ENCODE measurements at places on chromosomes 7 and 10.

DNA sequence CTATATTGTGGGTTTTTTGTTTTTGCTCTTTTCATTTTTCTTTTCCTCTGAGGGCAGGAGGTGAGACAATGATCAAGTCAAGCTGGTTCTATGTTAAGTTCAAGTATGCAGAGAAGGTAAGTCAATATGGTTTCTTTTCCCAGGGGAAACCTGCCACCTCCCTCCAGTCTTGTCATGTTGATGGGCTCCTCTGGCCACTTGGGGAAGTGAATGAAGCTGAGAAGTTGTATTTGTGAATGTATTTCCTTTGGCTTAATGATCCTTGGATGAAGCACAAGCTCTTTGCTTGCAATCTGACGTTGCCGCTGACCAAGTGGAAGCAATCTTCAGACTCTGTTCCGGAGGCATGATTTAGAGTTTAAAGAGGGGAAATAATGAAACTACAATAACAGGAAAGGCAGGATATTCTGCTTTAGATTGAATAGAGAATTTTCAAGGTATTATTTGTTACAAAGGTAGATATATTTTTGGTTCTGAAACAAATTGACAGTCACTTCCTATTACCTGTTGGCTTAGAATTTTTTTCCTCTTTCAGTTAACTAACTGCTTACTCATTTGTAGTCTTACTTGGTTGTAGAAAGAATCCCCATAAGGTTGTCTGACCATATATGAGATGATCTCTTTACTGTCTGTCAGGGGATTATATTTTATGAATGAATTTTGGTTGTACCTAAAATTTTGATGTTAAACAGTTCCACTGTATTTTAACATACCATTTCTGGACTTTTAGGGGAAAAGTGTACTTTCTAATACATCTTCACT is 369.6 kb downstream of the AUTS2 start:
- no peak for DNase-seq

DNA sequence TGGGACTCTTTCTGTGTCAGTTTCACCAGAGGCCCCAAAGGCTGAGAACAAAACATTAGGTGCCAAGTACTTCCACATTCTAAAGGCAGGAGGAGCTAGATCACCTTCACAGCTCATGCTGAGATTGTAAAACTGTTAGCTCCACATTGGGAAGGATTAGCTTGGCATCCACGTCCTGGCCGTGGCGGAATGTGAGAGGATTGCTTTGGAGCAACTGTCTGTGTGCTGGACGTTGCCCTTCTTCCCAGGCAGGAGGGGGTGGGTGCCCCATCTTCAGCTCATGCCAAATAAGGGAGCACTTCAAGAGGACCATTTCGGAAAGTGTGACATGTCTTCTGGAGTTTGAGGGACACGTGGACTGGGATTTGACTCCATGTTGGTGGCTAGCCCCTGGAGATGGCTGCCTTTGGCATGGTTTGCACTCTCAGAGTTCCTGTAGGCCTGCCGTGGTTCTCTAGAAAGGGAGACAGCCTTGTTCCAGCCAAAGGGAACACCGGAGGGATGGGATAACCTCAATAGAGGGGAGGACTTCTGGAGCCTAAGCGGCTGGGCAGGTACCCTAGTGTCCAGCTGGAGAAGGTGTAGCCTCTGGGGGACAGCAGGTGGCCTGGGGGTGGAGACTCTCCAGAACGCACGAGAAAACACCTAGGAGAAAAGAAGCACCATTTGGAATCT is 19.9 kb upstream of the FMC1 start:
- no peak for DNase-seq

GRCh38 chr7:12146813-12147212 is 64.3 kb upstream of the TMEM106B start:
- no peak for DNase-seq

GRCh38 chr7:23378996-23379395 is 79.9 kb downstream of the MALSU1 start:
- no peak for DNase-seq

DNA sequence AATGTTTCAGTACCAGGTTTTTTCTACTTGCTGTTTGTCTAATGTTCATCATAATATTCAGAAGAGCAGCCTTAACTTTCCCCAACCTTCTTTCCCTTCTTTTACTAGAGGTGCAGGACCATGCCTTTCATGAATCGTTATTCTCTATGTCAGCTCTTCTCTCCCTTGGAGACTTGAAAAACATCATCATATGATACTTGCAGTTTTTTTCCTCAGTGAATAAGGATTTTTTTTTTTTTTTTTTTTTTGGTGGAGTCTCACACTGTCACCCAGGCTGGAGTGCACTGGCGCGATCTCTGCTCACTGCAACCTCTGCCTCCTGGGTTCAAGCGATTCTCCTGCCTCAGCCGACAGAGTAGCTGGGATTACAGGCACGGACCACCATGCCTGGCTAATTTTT is 30.1 kb downstream of the SMNDC1 start:
- DNase-seq = no peak

DNA sequence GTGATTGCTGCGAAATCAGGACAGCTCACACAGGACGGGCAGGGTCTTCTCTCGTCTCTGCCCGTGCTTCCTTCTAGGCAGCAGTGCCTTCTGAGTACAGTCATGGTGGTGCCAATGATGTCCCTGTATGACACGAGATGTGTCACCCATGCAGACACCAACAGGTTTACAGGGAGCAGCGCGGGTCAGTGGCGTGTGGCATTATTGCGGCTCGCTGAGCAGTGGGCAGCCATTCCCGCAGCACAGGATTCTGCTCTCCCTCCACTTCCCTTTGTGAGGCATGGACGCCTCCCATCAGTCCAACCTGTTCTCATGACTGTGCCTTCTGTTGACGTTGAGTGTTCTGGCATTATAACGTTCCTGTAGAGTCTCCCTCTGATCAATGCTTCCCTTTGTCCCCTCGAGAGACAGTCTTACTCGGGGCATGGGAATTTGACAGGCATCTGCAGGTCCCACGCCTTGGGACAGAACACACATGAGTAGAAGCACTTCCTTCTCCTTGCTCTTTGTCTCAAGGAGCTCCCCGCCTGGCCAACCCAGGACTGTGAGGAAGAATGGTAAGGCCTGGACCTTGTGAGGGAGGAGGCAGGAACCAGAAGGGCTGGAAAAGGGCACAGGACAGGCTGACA is 219.5 kb downstream of the PAXIP1 start:
- no peak for DNase-seq

DNA sequence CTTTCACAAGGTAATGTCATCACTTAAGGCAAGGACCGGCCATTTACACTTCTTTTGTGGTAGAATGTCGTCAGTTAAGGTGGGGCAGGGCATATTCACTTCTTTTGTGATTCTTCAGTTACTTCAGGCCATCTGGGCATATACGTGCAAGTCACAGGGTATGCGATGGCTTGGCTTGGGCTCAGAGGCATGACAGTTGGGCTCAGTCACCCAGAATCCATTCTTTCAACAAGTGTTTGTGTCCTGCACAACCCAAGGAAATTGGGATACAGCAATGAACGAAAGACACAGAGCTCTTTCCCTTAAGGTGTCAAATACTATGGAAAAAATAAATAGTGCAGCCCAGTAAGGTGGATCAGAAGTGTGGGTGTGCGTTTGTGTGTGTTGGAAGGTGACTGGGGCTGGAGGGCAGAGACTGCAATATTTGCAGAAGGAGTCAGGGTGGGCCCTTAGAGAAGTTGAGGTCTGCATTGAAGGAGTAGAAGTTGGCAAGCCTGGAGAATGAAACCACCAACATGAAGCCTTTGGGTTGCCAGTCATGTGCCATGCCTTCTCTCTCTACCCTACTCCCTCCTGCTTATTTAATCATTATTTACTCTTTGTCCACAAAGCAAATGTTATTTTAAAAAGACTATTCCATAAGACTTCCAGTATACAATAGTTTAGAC is 222.8 kb upstream of the PRKCQ start:
- no peak for DNase-seq

- DNase-seq = no peak
Observed at GRCh38 chr10:86632009-86632800, 22.1 kb upstream of the OPN4 start.

DNA sequence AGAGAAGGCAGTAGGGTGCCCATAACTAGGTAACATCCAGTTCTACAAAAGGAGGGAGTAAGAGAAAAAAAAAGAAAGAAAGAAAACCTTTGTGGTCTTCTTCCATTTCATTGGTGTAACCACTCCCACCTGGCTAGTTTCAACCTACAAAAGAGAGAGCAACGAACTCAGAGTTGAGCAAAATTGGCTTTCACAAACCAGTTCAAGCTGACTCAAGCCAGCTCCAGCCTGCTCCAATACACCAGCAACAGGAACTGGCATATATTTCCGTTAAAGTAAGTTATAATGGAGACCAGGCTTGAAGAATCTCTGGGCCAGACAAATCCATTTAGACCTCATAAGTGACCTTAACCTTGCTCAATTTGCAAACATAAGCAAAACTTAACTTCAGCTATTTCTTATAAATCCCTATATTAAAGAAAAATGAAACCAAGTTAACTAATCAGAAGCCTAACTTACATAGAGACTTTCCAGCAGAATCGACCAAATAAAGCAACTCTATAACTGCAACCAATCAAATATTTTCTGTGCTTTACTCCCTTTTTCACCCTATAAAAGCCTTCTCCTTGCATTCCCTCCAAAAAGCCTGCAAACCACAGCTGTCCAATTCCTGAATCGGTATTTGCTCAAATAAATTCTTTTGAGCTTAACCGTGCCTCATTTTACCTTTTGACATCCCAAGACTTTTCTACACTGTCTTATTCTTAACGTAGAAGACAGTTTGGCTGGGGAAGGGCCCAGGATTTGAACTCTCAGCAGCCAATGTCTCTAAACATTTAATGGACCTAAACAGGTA is 10.1 kb downstream of the ANKRD22 start:
- no peak for DNase-seq

GRCh38 chr10:32889631-32890212 is 68.3 kb downstream of the ITGB1 start:
- no peak for DNase-seq

DNA sequence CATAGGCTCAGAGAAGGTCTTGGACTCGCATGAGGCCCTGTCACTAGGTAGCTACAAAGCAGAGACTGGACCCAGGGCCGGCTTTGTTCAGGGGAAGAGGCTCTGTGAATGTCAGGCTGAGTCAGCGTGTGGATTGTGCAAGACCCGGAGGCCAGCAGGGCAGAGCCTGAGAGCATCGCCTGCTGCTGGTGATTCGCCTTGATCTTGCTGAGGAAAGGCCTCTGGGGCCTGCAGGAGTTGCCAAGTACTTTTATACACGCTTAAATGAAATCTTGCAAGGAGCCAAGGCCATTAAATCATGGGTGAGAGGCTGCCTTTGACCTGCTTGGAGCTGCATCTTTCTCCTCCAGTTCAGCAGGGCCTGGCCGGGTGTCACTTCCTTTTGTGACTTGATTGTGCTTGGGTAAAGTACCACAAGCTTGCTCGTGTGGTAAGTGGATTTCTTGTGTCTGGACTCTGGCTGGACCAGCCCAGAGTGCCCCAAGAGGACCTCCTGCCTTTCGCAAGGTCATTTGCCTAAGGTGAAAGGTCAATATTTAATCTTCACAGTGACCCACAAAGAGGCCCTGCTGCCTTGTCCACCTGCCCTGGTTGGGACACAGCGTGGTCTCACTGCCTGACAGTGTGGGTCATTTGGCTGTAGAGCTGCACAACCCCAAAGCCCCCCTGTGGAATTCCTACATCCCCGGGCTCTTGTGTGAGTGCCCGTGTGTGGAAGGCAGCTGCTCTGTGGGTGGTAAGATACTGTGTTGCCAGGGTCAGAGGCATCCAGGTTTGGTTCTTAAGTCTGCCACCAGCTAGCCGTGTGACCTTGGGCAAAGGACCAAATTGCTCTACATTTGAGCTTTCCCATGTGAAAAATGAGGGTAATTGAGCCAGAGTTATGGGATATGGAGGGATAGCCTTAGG is 38.6 kb upstream of the SH2D4B start:
- DNase-seq = no peak

DNA sequence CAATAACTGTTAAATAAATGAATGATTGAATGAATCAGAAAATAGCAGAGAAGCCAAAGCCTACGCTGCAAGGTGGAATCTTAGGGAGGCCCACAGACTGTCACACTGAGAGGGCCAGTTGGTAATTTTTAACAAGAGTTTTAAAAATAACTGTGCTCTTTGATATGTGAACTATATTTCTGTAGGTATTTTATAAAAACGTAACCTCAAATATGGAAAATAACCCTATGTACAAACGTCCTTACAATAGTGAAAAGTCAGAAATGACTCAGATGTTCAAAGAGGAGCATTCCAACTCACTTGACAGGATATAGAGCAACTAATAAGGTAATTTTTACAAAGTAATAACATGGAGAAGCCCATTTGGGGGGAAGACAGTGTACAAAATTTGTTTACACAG is 18.9 kb upstream of the TMEM273 start:
- no peak for DNase-seq

- DNase-seq = no peak
Observed at GRCh38 chr7:35004531-35005095, 32.7 kb downstream of the DPY19L1 start.

- peak; percentile 12 for DNase-seq
Observed at GRCh38 chr10:87093632-87094372, 841 bp downstream of the GLUD1 start.

DNA sequence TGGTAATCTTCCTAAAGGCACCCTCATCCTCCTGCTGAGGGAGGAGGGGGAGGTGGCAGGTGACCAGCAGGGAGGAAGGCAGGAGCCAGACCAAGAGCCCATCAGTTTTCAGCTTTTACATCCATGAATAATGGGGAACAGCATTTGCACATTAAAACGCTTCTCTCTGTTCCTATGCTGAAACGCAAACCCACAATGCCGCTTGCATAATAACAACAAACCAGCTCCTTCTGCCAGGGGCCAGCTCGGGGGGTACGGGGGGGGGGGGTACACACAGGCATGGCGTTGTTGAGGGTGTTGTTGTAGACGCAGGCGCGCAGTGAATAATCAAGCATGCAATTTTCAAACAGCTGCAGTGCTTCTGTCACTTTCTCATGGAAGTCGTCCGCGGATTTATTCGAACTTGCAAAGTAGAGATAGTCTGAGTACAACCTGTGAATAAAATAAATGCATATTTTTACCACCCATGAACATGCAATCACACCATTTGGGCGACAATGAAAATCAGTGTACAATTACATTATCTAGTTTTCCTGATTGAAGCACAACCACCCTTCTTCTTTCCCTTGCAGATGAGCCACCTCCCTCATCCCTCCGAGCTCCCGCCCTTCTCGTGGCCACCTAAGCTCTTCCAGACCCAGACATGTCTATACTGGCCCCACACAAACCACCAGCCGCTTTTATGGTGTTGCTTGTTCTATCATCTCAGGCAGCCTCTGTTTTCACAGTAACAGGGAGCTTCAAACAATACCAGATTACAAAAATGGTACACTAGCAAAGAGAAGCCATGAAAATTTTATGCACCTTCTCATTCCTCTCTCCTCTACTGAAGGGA is 72.2 kb downstream of the CHST15 start:
- no peak for DNase-seq

GRCh38 chr10:11261687-11262493 is 244.2 kb downstream of the CELF2 start:
- DNase-seq = no peak

- no peak for DNase-seq
Observed at GRCh38 chr10:119667562-119668328, 16.6 kb downstream of the BAG3 start.

DNA sequence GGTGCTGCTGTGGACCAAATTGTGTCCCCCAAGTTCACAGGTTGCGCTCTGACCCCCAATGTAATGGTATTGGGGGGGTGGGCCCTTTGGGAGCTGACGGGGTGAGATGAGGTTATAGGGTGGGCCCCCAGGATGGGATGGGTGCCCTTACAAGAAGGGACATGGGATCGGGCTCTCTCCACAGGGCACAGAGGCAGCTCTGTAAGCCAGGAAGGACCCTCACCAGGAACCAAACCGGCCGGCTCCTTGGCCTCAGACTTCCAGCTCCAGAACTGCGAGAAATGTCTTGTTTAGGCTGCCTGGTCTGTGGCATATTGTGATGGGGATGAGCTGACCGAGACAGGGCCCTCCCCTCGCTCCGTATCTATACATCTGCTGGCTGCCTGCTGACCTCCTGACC is 25.7 kb upstream of the JAKMIP3 start:
- no peak for DNase-seq

Data from stimulated activated naive CD4-positive, alpha-beta T cell (primary cell).